MCF 10A (cell line): ENCODE measurements at places on chromosomes 1 and 21.

DNA sequence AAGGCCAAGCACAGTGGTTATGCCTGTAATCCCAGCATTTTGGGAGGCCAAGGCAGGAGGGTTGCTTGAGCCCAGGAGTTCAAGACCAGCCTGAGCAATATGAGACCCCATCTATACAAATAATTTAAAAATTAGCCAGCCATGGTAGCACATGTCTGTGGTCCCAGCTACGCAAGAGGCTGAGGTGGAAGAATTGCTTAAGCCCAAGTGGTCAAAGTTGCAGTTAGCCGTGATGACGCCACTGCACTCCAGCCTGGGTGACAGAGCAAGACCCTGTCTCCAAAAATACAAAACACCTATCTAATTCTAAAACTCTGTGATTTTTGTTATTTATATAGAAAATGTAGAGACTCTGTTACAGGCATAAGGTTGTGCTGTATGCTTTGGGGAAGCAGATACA, 44.2 kb upstream of the ZYG11A start:
- no peaks in the 10 kb centered on the region for H3K4me1 ChIP-seq
- H3K4me3 ChIP-seq = no peak overlapping the region
- no peak for DNase-seq
- H3K36me3 ChIP-seq = peaks cover 32% of the 10 kb centered on the region

DNA sequence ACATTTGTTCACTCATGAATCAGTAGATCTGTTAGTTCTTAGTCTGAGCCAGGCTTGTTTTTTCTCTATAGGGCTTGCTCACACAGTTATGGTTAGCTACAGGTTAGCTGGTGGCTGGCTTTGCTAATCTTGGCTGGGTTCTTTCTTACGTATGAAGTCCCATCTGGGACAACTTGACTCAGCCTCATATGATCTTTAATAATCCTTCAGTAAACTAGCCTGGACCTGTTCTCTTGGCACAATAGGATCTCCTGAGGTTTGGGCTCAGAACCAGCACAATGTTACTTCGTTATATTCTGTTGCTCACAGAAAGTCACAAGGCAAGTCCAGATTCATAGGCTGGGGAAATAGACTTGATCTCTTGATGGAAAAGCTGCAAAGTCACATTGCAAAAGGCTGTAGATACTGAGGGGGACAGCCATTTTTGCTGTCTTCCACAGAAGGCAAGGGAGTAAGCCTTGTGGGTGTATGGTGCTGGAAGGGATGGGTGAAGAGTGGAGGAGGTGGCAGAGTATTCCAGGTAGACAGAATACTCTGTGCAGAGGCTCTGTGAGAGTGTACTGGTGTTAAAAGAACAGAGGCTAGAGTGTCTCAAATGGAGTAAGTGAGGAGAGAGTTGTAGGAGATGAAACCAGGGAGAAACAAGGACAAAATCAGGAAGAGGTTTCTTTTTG, 24.4 kb downstream of the EFCAB7 start:
- DNase-seq = peak; percentile 78
- peaks cover 17% of the 10 kb centered on the region for H3K4me1 ChIP-seq
- H3K36me3 ChIP-seq = peaks cover 11% of the 10 kb centered on the region

DNA sequence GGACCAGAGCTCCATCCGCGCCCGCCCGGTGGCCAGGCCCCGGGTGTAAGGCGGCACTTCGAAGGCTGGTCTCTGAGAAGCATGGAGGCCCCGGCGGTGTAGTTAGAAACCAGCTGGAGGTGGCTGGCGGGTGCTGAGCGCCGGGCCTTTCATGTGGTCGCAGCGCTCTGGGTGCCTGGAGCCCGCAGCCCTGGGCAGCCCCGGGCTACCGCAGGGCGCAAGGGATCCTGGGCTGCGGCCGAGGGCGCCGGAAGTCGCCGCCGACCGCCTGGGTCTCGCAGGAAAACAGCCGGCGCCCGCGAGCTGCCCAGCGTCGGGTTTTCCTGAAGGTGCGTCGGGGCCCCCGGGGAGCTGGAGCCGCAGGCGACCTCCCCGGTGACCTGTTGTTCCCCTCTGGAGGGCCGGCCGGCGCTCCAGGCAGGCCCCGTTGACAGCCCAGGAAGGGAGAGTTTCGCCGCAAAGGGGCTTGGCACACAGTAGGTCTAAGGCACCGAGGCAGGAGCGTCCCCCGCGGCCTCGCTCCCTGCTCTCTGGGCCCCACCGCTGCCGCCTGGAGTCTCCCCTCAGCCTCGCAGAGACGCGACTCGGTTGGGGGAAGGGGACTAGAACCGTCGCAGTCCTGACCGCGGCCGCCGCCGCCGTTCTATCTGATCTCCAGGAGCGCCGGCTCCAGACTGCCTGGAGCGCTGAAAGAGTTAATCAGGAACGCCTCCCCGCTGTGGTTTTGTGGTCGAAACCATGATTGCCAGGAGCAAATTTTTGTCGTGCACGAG, 2.7 kb downstream of the GRHL3 start:
- H3K27me3 ChIP-seq = no peaks in the 10 kb centered on the region
- H3K27ac ChIP-seq = peak overlapping the region; percentile 87
- H3K36me3 ChIP-seq = no peaks in the 10 kb centered on the region
- H3K4me1 ChIP-seq = peaks cover 64% of the 10 kb centered on the region

- peaks cover 21% of the 10 kb centered on the region for H3K4me1 ChIP-seq
- H3K4me3 ChIP-seq = no peak overlapping the region
Measured at GRCh38 chr1:21874328-21874727, 62.3 kb downstream of the LDLRAD2 start.

DNA sequence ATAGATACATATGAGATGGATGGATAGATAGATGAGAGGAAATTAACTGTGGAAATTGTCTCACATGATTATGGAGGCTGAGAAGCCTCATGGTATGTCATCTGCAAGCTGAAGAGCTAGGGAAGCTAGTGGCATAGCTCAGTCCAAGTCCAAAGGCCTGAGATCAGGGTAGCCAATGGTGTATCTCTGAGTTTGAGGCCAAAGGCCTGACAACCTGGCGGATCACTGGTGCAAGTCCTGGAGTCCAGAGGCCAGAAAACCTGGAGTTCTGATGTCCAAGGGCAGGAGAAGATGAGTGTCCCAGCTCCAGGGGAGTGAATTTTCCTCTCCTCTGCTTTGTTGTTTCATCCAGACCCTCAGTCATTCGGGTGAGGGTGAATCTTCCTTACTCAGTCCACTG, 43.9 kb upstream of the SPOCD1 start:
- DNase-seq = no peak
- no peak overlapping the region for H3K4me3 ChIP-seq
- H3K4me1 ChIP-seq = no peaks in the 10 kb centered on the region

DNA sequence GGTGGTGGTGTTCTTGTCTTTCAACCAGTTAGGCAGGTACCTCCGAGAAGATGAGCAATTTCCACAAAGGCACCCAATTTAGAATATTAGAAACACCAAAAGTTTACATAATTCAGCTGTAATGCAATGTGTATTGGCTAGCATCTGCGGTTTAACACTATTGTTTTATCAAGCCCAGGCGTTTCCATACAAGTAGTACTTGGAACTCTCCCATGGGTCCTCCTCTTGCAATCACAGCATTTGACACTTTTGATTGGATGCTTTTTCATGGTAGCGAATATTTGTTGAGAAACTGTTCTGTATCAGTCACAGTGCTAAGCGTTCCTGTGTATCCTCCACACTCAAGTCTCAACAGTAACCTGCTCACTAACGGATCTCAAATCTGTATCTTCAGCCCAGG, 20.1 kb upstream of the MAP1LC3C start:
- DNase-seq = peak; percentile 52
- H3K4me1 ChIP-seq = peaks cover 7% of the 10 kb centered on the region
- no peaks in the 10 kb centered on the region for H3K27me3 ChIP-seq
- H3K36me3 ChIP-seq = no peaks in the 10 kb centered on the region
- no peak overlapping the region for H3K4me3 ChIP-seq
- H3K27ac ChIP-seq = no peak overlapping the region

- no peaks in the 10 kb centered on the region for H3K4me1 ChIP-seq
- no peaks in the 10 kb centered on the region for H3K27me3 ChIP-seq
- no peak for DNase-seq
- no peak overlapping the region for H3K27ac ChIP-seq
Measured at GRCh38 chr1:113734357-113735055, 24.8 kb downstream of the PHTF1 start.

- no peak overlapping the region for H3K4me3 ChIP-seq
- no peaks in the 10 kb centered on the region for H3K36me3 ChIP-seq
- no peak overlapping the region for H3K27ac ChIP-seq
- H3K4me1 ChIP-seq = peaks cover 7% of the 10 kb centered on the region
- DNase-seq = no peak
Measured at GRCh38 chr1:162849711-162850110, 11.3 kb downstream of the CCDC190 start.

DNA sequence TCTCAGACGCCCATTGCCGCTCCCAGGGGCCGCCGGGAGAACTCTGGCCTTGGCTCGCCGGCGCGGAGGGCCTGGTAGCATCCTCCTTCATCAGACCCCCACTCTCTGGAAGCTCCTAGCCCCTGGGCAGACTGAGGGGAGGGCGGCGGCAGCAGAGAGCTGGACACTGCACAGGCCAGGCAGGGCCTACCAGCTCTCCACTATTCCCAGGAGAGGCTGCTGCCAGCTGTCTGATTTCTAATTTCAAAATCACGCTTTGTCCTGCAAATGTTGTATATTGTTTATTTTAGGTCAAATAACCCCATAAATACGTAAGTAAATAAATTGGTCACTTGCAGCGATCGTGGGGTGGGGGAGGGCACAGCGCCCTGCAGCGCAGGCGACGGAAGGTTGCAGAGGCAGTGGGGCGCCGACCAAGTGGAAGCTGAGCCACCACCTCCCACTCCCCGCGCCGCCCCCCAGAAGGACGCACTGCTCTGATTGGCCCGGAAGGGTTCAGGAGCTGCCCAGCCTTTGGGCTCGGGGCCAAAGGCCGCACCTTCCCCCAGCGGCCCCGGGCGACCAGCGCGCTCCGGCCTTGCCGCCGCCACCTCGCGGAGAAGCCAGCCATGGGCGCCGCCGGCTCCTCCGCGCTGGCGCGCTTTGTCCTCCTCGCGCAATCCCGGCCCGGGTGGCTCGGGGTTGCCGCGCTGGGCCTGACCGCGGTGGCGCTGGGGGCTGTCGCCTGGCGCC, at the start of gene MTARC1:
Gene MTARC1, plus strand, starts transcription at position 577 of the 732 bp plus-strand sequence. Its CDS starts 32 bp downstream, at position 609.
- DNase-seq = peak; percentile 76
- H3K27ac ChIP-seq = no peak within 1 kb of the TSS
- H3K4me3 ChIP-seq = peak within 1 kb of the TSS; percentile 61
- H3K27me3 ChIP-seq = no peaks in the 10 kb centered on the region
- H3K36me3 ChIP-seq = no peaks in the 10 kb centered on the region

DNA sequence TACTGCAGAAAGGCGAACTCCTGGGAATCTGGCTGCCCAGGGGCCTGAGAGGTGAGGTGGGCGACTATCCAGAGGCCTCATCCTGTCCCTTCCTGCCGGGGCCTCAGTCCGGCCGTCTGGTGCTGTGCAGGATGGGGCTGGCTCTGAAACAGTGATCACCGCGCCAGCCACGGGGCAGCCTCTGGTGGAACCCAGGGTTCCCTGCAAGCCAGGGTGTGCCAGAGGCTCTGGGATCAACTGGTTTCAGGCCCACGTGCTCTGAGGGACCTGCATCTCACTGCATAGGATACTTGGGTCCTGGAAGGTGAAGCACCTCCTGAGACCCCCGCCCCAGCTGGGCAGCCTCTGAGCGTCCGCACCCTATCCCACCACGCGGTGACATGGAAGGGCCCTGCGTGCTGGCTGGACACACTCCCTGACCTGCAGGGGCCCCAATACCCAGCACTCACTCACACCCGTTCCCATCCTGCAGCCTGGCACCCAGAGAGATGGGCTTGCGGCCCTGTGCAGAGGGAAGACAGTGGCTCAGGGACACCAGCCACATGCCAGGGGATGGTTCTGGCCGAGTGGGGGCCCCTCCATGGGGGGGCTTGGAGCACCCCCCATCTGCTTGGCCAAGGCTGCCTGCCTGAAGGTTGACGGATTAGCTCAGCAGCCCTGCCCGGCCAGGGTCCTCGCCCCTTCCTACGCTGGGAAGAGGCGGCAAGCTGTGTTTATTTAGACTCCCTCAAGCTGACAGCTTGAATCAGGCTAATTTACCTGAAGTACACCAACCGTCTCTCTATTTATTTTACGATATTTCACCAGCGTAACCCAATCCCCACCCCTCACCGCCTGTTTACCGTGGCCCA, 64.3 kb upstream of the TTC34 start:
- no peaks in the 10 kb centered on the region for H3K4me1 ChIP-seq
- no peak for DNase-seq
- H3K4me3 ChIP-seq = no peak overlapping the region
- no peak overlapping the region for H3K27ac ChIP-seq
- no peaks in the 10 kb centered on the region for H3K36me3 ChIP-seq

GRCh38 chr1:37513795-37514349, 694 bp downstream of the MEAF6 start:
- peak overlapping the region; percentile 82 for H3K27ac ChIP-seq
- H3K4me1 ChIP-seq = peaks cover 22% of the 10 kb centered on the region
- H3K36me3 ChIP-seq = peaks cover 26% of the 10 kb centered on the region
- DNase-seq = peak; percentile 23
- no peaks in the 10 kb centered on the region for H3K27me3 ChIP-seq
- peak overlapping the region; percentile 82 for H3K4me3 ChIP-seq

DNA sequence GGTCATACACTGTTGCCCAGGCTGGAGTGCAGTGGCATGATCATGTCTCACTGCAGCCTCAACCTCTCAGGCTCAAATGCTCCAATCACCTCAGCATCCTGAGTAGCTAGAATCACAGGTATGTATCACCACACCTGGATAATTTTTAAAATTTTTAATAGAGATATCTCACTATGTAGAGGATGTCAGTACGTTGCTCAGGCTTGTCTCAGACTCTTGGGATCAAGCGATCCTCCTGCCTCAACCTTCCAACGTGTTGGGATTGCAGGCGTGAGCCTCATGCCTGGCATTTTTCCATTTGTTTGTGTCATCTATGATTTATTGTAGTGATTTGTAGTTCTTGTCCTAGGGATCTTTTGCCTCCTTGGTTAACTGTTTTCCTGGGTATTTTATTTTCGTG, 985.2 kb upstream of the B3GALT2 start:
- H3K4me3 ChIP-seq = no peak overlapping the region
- DNase-seq = no peak
- no peak overlapping the region for H3K27ac ChIP-seq
